ENCODE measurements at places on chromosomes 7 and 10.

GRCh38 chr7:99243751-99244337, 28.8 kb upstream of the MYH16 start:
- DNase-seq, result no peak

- no peak for DNase-seq
Measured at GRCh38 chr7:74027683-74028320, at the start of gene ELN. ELN (plus strand) TSS chr7:74028173; CDS start chr7:74028188, 15 bp downstream.

DNA sequence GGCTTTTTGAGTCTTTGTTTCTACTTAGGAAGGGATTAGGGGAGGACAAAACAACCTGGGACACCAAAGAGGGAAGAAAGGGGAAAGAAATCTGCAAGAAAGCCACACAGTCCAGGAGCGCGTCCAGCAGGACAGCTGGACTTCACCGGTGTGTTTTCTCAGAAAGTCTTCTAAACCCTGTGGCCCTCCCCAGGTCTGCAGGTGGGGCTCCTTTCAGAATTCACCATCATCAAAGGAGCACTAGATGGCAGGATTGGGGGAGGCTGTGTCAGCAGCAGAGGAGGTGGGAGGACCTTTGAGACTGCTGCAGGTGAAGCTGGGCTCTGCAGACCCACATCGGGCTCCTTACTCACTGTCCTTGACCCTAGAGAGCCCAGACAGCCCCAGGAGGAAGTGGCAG, 13.9 kb upstream of the DRGX start:
- no peak for DNase-seq

GRCh38 chr10:34933676-34934075, 118.6 kb upstream of the PARD3 start:
- DNase-seq, result no peak
